ENCODE measurements at places on chromosomes 11 and 22.

- DNase-seq = no peak
Measured at GRCh38 chr11:71199226-71199820, 53.1 kb downstream of the SHANK2 start.

DNA sequence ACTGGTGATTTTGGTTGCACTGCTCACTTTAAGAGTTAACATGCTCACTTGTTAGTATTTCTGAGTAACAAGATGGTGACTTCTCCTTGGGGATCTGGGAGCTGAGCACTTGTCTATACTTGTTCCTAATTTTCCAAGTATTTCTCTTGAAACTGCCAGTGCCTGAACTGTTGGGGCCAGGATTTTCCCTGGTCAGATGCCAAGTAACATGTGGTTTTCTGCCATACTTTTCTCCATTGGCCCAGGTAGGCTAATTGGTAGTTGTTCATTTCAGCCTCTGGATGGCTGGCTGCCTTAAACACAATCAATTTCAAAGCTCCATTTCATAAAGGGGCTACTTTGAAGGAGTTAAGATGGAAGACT, 35.0 kb downstream of the RNF141 start:
- no peak for DNase-seq

GRCh38 chr22:18968011-18968749, 32.1 kb upstream of the PRODH start:
- peak; percentile 19 for DNase-seq

DNA sequence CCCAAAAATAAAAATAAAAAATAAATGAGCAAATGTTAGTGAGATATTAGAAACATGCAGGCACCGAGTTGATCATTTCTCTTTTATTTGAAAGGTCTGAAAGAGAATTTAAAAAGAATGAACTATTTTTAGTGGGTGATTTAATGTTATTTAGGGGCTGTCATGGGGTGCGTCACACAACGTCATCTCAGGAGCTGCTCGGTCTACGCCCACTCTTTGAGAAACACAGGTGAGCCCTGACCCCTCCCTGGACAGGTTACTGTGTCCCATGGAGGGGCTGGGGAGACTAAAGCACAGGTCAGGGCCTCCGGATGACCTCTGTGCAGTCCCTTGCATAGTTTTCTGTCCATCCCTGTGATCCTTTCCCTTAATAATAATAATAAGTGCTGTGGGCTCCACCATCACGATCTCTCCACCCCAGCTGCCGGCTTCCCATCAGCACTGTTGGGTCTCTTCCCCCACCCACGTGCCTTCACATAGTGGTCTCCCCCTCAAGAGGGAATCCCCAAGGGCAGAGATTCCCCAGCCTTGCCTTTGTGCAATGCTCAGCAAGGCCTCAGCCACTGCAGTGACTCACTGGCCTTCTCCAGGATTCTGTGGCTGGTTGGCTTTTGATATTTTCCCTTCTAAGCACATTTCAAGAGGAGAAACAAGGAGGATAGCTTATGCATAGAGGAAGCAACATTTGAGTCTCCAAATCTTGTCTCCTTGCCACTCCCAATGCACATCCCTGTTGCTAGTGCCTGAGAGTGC, 159.9 kb downstream of the TTC17 start:
- DNase-seq = no peak

GRCh38 chr22:47928631-47929030, 1166.2 kb downstream of the TBC1D22A start:
- no peak for DNase-seq

DNA sequence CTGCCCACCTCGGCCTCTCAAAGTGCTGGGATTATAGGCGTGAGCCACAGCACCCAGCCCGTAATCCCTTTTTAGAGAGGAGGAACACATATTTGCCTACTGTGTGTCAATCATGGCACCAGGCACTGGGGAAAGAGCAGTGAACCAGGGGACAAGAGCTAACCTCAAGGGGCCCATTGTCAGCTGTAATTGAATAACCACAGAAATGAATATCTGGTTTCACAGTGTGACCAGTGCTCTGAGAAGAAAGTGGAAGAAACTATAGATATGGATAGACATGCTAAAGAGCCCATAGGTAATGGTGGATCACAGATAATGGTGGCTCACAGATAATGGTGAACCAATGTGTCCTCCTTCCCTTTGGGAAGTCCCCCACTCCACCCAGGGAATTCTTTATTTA, 8.6 kb upstream of the KCTD14 start:
- DNase-seq = no peak

DNA sequence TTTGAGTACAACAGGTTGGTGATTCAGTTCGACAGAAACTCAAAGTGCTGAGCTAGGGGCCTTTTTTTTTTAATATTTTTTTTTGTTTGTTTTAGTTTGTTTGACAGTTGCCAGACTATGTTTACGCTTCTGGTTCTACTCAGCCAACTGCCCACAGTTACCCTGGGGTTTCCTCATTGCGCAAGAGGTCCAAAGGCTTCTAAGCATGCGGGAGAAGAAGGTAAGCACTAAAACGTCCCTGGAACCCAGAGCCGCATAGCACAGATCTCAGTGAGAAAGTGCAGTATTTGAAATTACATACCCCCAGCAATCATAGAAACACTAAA, 649 bp downstream of the PRRG4 start:
- DNase-seq = peak; percentile 19

DNA sequence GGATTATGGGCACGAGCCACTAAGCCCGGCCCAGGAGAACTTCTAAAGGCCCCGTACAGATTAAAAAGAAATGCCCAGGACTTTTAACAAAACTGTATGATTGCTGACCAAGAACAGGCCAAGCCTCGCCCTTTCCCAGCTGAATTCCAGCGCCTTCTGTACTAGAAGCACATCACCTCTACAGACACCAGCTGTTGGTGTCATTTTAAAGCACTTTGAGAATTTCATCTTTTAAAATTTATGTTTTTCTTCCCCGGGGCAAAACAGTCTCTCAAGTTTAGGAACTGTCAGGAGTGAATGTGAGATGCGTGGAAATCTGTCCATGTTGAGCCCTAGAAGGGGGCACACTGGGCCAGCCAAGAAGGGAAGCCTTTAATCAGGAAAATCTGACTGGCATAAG, 362.4 kb downstream of the LARGE1 start:
- no peak for DNase-seq

DNA sequence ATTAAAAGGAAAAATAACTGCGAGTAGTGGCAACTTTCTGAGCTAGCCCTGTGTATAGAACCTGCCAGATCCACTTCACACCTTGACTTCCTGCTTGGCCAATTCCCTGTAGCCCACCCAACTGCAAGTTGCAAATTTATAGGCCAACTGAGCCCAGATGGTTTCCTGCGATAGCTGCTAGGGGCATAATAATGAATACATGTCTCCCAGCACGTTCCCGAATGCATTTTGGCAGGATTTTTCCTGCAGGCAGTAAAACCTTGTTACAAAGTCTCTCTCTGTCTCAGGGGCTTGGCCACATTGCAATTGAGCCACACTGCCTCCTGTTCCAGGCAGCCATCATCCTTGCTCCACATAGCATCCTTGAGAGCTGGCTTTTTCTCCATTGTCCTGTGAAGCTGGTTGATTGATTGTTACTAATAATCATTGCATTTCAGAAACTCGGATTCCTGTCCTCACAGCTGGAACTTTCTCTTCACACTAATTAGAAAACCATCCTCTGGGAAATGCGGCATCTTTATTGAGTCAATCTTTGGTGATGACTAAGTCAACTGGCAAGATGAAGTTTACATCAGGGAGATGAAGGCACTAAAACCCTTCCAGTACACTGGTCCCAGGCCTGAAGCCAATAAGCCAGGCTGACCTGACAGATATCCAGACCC, 18.6 kb upstream of the LMO2 start:
- DNase-seq = no peak

DNA sequence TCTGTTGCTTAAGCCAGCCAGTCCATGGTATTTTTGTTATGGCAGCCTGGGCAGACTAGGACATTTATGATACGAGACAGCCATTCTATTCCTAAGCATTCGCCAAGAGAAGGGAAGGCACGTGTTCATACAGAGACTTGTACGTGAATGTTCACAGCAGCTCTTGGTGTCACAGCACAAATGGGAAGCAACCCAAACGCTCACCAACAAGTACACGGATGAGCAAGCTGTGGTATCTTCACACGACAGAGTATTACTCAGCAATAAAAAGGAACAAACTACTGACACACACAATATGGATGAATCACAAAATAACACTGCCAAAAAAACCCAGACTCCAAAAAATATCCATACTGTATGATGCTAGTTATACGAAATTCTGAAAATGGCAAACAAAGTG, 85.1 kb downstream of the PHF21B start:
- DNase-seq = no peak

DNA sequence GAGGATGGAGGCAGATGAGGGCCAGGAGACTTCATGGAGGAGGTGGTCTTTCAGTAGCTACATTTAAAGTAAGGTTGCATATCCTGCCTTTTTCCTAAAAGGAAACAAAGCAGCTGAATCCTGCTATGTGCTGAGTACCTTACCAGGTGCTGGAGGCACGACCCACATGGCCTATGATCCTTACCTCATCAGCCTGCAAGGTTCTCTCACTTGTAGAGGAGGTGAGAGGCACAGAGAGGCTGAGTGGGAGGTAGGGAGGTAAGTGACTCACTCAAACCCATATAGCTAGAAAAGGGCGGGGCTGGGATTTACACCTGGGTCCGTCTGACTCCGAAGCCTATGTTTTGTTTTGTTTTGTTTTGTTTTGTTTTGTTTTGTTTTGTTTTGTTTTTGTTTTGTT, 75.8 kb downstream of the BUD13 start:
- DNase-seq = no peak

- no peak for DNase-seq
Measured at GRCh38 chr11:15045209-15045608, 28.2 kb upstream of the CALCB start.

DNA sequence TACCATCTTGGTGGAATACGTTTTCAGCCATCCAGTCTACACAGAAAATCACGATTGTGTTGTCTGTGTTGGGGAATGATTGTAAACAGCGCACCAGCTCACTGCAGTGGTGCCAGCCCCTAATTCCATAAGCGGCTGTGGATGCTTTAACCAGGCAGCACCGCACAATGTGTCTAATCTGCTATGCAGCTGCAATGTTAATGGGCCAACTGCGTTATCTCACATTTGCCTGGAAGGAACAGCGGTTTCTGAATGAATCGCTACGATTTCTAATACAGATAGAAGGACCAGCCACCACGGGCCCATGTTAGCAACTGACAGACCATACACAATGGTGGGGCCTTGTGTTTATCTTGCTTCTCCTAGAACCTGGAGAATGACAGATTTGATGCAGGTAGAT, 384.5 kb upstream of the KIRREL3 start:
- DNase-seq = no peak

DNA sequence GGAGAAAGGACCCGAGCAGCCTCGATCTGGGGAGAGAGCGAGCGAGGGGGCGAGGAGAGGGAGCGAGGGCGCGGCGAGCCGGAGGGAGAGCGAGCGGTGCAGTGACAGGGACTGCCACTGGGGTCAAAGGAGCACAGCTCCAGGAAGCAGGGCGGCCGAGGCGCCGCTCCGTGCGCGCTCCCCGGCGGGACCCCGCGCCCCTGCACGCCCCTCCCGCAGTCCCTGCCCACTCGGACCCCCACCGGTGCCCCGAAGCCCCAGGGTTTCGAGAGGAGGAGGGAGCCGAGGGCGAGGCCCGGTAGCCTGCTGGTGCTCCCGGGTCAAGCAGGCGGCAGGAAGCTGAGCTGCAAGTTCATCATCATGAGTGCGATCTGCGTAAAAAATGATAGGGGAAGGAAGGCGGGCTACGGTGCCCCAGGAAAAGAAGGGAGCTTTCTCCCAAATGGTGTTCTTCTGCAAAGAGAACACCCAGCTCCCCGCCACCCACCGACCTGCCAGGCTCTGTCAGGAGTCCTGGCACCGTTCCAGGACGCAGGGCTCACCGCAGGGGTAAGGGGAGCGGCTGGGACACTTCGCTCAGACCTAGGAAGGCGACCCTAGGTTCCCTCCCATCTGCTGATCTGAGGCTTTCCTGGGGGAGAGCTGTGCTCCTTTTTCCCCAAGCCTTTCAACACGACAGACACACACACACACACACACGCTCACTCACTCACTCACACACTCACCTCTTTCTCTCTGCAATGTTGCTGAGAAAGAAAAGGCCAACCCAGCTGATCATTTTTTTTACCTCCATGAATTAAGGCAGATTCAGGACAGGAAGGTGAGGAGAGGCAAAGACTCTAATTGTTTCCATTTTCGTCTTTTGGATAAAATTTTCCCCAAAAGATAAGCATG, at the start of gene MPPED2:
TSS of gene MPPED2 (minus strand) at position 103 of the 894 bp plus-strand sequence. CDS start 5,980 bp downstream, outside the sequence.
- DNase-seq = no peak

All from ACHN (cell line).